ENCODE measurements at places on chromosomes 16 and 17.
A peak's percentile ranks its signal among the peaks of the same experiment; 100 is the strongest.

- DNase-seq = no peak
Measured at GRCh38 chr16:78894886-78895285, 705.7 kb downstream of the MAF start.

DNA sequence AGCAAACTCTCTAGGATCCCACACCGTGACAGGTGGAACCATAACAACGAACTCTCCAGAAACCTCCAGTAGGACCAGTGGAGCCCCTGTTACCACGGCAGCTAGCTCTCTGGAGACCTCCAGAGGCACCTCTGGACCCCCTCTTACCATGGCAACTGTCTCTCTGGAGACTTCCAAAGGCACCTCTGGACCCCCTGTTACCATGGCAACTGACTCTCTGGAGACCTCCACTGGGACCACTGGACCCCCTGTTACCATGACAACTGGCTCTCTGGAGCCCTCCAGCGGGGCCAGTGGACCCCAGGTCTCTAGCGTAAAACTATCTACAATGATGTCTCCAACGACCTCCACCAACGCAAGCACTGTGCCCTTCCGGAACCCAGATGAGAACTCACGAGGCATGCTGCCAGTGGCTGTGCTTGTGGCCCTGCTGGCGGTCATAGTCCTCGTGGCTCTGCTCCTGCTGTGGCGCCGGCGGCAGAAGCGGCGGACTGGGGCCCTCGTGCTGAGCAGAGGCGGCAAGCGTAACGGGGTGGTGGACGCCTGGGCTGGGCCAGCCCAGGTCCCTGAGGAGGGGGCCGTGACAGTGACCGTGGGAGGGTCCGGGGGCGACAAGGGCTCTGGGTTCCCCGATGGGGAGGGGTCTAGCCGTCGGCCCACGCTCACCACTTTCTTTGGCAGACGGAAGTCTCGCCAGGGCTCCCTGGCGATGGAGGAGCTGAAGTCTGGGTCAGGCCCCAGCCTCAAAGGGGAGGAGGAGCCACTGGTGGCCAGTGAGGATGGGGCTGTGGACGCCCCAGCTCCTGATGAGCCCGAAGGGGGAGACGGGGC is 1.3 kb downstream of the SPN start:
- DNase-seq = no peak

DNA sequence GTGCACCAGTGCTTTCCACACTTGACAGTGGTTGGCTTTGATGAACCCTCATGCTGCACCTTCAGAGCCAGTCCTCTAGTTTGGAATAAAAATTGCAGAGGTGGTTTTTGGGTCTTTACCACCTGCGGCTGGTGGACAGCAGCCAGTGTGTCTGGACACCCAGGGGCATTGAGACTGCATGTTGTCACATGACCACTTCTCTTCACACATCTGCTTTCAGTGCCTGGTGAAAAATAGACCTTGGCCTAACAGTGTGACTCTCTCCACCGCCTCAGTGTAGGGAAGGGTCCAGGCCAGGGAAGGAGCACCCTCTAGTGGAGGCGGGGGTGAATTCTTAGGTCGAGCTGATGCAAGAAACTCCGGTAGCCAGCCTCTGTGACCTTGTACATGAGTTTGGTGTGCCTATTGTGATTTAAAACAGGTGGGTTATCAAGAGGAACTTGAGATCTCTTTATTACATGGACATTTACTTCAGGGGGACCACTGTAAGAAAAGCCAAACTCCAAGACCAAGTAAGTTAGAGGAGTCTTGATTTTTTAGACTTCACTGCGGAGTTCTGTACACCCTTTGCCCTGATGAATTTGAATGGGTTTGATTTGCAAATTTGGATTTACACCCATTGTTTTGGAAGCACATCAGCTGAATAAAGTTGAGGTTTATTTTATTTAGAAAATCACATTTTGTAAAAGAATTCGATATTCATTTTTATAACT is 17.9 kb downstream of the GOSR2 start:
- DNase-seq = peak; percentile 54

DNA sequence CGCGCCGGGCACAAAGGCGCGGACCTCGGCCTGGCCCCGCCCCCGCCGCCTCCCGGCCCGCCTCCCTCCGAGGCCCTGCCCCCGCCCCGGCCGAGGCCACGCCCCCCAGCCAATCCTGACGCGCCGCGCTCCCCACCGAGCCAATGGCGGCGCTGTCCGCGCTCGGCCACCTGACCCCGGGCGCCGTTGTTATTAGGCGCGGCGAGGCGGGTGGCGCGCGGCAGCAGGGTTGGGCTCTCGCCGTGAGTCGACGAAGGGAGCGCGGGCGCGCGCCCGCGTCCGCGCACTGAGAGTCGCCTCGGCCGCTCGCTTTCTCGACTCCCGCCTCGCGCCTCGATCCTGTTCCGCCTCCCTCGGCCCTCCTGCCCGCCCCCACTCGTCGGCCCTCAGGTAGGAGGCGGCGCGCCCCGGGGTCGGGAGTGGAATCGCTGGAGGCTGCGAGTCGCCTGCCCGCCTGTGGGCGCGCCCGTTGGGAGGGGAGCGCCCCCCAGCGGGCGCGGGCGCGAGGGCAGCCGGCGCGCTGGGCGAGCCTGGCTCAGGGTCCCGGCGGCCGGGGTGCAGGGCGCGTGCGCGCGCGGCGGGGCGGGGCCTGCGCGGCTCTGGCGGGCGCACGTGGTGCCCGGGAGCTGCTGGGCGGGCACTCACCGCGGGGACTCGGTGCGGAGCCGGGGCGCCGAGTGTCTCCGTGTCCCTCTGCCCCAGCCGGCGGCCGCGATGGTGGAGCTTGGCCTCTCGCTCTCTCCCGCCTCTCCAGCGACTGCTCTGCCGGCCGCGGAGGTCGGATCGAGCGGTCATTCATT is 405 bp upstream of the CBLN1 start:
- peak; percentile 14 for DNase-seq

DNA sequence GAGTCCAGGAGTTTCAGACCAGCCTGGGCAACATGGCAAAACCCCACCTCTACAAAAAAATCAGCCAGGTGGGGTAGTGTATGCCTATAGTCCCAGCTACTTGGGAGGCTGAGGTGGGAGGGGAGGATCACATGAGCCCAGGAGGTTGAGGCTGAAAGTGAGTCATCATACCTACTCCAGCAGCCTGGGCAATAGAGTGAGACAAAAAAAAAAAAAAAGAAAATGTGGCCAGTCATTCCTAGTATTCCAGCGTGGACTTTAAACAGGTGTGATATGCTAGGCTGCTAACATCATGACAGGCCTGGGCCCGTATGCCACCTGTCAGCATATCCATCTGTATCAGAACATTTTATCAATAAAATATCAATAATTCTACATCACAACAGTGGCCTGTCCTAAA is 143.3 kb downstream of the AATF start:
- DNase-seq = no peak

DNA sequence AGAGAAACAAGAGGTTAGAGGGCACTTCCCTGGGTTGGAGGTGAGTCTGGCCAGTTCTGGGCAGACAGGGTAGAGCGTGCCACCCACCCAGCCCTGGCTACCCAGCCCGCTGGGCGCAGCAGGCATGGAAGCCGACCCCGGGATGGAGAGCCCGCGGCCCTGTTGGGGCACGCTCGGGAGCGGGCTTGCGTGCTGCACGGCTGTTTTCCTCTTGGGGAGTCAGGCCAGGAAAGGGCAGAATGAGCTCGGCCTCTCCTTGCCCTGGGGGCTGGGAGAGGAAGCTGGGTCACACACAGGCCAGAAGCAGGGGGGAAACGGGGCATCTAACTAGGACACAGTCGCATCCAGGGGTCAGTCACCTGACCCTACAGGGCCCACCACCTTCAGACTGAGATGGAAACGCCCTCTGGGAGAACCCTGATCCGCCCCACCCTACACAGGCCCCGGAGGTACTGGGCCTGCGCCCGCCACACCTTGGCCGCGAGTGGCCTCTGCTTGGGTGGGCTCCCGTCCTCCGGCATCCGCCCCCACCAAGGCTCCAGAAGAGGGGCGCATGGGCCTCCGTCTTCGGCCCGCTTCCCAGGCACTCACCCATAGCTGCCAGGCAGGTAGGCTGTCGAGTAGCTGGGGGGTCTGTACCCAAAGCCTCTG is 1.2 kb downstream of the SOX15 start:
- no peak for DNase-seq

- DNase-seq = no peak
Measured at GRCh38 chr16:58211245-58211644, 13.3 kb upstream of the CSNK2A2 start.

Data from stimulated activated CD4-positive, alpha-beta T cell treated with anti-CD3 and anti-CD28 coated beads, TNF-alpha, amount 100 ng/mL, for 1 hour (primary cell).